ENCODE measurements at places on chromosomes 2 and 18. TPM values are rescaled to one million over a fixed set of nuclear protein-coding genes. Genes with fewer than 3 reads are reported as not detected.

The UGGT1 gene
- polyA plus RNA-seq, result 45.4 TPM

The G6PC2 gene
- polyA plus RNA-seq, result 0.24 TPM

The GALNT3 gene
- 12.3 TPM for polyA plus RNA-seq

The GLI2 gene
- polyA plus RNA-seq, result 13.4 TPM

The POTEE gene
- 0.17 TPM for polyA plus RNA-seq

The ZSWIM2 gene
- not detected for polyA plus RNA-seq

GRCh38 chr2:237072067-237072931, 13.4 kb upstream of the COPS8 start:
- no peak for DNase-seq

DNA sequence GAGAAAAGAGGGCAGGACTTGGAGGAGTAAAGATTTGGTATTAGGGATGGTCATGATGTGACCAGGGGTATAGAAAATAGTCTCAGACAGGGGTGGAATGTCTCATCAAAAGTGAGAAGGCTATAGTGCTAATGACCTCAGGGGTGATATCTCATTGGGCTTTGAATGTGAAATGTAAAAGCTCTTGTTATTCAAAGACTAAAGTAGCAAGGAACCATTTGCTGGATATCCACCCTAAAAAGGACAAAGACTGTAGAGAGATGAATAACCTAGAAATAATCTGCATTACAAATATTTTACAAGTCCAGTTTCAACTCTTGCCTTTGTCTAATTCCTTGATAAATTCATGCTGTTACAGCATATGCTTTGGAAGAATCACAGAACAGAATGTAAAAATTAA, 224.4 kb downstream of the ICOS start:
- DNase-seq, result no peak

DNA sequence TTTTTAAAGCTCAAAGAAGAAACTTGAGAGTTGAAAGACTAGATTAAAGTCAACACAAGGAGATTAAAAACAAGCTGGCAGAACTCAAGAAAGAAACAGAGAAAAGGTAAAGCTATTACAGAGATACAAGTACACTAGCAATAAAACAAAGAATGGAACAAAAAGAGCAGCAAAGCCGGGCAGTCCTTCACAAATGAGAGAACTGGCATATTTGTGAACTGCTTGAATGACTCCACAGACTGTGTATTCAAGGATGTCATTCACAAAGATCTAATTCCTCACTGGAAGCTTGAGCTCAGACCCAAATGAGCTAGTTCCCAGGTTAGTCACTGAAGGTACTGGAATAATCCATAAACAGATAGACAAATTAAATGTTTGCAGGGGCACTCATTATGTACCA, 318.0 kb downstream of the MYCN start:
- DNase-seq, result no peak

DNA sequence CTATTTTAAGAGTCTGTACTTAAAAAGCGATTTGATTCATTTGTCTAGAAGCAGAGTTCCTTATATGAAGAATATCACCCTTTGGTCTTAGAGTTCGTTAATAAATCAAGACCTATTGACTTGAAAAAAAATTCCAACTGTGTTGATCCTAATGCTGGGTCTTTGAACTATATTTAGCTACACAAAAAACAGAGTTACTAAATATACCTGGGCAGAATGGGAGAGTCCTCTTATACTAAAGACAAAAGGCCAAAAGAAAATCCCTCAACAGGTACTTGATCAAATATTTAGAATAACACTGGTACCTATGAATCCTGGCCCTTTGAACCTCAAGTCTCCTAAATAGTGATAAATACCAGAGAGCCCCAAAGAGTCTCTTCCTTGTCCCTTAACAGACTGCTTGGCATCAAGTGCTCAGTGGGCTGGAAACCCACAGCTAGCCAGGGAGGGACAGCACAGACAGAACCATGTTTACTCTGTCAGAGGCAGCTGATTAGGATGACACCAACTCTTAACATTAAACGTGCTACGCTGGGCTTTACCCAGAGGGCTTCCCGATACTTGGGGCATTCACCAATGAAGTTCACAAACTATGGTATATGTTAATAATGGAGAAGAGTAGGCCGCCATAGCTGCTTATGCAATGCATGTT, 95.1 kb downstream of the FIGN start:
- DNase-seq, result no peak

- DNase-seq, result no peak
These were observed 93.4 kb downstream of the AGAP1 start for GRCh38 chr2:235587202-235587601.

DNA sequence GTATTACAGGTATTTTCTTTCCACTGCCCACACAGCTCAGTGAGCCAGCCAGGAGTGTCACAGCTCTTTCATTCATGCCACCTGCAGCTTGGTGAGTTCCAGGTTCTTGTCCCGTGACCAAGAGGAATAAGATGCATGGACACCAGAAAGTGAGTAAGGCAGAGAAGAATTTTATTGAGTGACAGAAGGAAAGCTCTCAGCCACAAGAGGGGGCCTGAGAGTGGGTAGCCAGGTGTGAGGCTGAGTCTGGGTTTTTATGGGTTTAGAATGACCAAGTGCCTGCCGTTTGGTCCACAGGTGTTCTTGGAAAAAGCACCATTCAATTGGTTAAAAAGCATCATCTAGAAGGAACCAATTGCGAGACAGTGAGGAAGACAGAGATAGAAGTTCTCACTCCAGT, 1097.1 kb upstream of the SLC39A10 start:
- DNase-seq, result no peak

DNA sequence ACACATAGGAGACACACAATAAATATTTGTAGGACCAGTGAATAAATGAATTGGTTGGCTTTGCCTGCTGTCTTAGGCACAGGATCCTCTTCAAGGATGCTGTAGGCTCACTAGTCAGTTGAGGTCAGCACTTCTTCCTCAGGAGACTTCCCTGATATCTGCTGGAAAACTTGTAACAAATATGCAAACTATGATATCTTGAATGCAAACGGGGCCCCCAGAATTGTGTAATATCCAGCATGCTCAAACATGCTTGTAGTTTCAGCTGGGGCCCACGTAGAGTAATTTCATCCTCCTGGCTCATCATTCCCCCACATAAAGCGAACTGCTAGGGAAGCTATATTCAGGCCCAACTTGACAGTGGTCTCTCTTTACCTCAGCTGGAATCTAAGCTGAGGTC, 43.6 kb downstream of the POLE4 start:
- no peak for DNase-seq

- no peak for DNase-seq
These were observed 96.0 kb upstream of the RAB12 start for GRCh38 chr18:8513249-8513648.

DNA sequence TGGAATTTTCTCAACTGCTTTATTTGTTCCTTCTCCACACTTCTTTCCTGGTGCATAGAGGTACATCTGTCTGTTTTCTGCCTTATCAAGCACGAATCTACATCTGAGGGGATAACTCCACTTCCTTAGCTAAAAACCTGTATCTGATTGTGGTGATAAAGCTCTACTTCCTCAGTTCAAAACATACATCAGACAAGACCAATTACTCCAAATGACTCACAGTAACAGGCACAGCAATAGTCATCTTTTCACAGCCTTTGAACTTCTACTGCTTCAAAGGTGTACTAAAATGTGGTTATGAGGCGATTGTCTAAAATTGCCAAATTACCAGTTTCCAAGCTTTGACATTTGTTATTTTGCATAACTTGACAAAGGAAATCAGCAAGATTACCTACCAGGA, 803.6 kb upstream of the ZEB2 start:
- DNase-seq, result no peak

- peak; percentile 80 for DNase-seq
These were observed 41.7 kb downstream of the CYP20A1 start for GRCh38 chr2:203280428-203281064.

DNA sequence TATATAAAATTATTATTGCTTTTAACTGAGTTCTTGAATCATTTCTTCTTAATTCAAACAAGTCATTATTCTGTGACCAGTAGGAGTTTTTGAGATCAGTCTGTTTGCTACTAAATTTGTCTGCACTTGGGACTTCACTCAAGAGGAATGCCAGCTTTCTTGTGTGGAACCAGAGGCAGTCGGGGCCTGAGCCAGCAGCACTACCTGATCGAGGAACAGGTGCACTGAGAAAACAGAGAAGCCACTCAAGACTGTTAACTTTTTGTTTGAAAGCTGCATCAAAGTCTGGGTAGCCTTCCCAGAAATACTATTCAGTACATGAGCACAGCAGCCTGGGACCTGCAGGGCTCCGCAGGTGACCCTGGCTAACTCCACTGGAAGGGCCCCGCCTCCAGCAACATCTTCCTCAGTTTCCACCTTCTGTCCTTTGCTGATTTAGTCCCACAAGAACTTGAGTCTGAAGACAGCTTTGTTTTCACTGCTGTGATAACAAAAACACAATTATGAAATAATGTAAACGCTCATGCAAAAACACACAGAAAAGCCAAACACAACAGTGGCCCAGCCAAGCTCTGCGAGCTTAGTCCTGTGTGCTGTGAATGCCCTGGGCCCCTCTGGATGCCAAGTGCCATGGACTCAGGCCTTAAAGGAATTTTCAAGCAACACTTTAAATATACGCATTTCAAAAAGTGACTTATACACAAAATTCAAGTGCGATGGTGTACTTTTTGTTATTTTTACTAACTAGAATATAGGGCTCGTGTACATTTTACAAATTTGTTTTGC, 62.0 kb downstream of the SH3YL1 start:
- DNase-seq, result no peak
